ENCODE measurements at places on chromosomes 1 and 21. TPM values are rescaled to one million over a fixed set of nuclear protein-coding genes. Genes with fewer than 3 reads are reported as not detected.

DNA sequence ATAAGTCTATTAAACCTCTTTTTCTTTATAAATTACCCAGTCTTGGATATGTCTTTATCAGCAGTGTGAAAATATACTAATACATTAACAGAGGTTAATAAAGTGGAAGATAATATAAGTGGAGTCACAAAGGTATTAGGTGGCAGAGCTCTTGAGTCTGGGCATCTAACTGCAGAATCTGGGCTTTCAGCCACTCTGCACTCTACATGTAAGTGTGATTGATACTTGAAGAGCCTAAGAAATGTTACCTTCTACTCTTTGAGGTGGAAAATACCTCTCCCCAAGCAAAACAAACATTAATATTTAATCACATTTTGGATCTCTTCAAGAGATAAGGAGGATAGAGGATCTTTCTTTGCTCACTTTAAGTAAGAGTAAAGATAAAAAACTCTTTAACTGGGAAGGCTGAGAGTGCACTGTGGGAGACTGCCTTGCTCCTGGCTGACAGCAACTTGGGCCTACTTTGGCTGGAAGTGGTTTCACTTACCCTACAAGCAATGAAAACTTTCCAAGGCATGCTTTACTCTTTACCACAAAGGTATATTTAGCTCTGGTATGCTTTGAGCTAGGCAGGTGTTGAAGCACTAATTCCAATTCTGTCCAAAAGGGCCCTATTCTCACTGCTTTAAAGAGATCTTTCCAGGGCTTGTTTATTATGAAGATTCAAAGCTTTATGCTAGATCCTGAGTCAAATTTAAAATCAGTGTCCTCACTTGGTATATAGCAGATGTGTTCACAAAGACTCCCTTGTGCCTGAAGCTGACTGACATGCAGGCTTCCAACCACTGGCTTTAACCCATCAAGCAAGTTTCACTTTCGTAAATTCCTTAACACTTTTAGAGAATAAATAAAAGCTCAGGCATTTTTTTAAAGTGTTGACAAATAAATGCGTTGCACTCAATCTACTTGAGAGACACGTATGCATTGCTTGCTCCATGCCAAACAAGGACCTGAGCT, 245.3 kb upstream of the ZP4 start:
- DNase-seq = no peak

GRCh38 chr1:93304716-93305138, 41.0 kb upstream of the DR1 start:
- DNase-seq = peak; percentile 52

DNA sequence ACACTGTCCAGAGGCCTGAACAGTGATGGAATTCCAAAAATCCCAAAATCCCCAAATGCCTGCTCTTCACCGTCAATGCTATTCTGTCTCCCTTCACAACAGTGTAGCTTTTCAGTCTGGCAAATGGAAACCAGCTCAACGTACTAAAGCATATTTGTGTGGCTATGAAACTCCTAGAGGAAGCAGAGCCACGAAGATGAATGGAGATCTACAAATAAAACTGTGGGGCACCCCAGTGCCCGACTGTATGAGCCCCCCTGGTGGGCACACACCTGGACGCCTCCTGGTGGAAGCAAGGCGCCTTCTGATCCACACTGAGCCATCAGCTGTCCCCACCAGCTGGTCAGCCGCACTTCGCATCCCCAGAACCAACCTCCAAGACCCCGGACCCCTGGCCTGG, 129.1 kb upstream of the SOD1 start:
- no peak for DNase-seq

DNA sequence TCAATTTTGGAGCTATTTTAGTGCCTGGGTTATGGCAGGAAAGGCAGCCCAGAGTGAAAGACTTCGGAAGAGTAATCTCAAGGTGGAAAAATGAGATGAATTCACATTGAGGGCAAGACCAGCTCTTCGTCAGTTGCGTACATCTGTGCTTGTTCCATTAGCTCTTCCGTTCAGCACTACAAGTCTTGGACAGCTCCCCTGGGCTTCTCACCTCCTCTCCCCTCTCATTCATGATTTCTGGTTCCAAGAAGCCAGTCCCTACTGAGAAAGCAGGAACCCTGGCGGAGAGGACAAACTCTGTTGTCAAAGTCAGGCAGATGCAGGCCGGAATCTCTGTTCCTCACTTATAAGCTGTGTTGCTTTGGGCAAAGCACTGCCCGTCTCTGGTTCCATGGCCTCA, 76.5 kb downstream of the ACTL8 start:
- DNase-seq = no peak

GRCh38 chr1:82227306-82228095, 426.8 kb downstream of the ADGRL2 start:
- DNase-seq = no peak

DNA sequence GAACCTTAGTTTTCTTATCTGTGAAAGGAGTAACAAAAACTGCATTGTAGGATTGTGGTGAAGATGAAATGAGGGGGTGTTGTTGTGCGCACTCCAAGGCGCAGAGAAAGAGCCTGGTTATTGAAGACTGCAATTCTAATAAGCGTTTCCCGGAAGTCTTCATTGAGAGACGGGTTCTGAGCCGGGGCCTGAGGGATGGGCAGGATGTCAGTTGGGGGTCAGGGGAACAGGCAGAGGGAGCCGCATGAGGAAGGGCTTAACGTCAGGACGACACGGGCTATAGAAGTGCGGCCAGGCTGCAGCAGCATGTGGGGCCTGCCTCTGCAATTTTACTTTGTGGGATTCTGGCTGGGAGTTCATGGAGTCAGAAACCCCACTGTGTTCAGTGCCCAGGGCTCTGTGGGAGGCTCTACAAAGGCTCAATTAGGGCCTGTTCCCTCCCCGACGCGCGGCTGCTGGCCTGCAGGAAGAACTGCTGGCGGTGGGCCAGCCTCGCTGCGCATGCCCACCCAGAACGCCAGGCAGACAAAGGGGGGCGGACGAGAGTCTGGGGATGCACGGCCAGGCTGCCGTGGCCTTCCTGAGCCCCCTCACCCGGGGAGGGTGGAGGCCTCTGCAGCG, 20.7 kb downstream of the TRIM62 start:
- no peak for DNase-seq

- no peak for DNase-seq
Observed at GRCh38 chr1:228083871-228084278, 1.4 kb downstream of the ARF1 start.

- DNase-seq = no peak
Observed at GRCh38 chr1:214658785-214659184, 55.8 kb downstream of the CENPF start.

- DNase-seq = no peak
Observed at GRCh38 chr1:54429838-54430237, 23.6 kb upstream of the SSBP3 start.

- no peak for DNase-seq
Observed at GRCh38 chr1:28329395-28330153, 734 bp downstream of the MED18 start.

Gene GGPS1
- 24.6 TPM for total RNA-seq

Gene CCDC30
- 0.34 TPM for total RNA-seq

Gene CHD1L
- total RNA-seq = 27.3 TPM

Gene CALML6
- 1.4 TPM for total RNA-seq

Gene RNU1-2
- total RNA-seq = under 0.01 TPM

Gene CLDN19
- total RNA-seq = not detected

Data from glomerular endothelial cell (primary cell).